ENCODE measurements at places on chromosomes 5 and 9. TPM values are rescaled to one million over a fixed set of nuclear protein-coding genes. Genes with fewer than 3 reads are reported as not detected.

The TRIM7 gene
- total RNA-seq: 0.23 TPM

The GPRIN1 gene
- total RNA-seq: 0.18 TPM

The PCDHGA5 gene
- total RNA-seq: 0.35 TPM

The LAMC3 gene
- total RNA-seq: 7.1 TPM

The CYLC2 gene
- not detected for total RNA-seq

The CDKN2B-AS1 gene
- not detected for total RNA-seq

The CDHR2 gene
- total RNA-seq: 87.3 TPM

- no peak for DNase-seq
Measured at GRCh38 chr9:1337169-1337568, 287.0 kb downstream of the DMRT2 start.

- no peak for DNase-seq
Measured at GRCh38 chr9:18861609-18862544, 171.1 kb downstream of the SAXO1 start.

DNA sequence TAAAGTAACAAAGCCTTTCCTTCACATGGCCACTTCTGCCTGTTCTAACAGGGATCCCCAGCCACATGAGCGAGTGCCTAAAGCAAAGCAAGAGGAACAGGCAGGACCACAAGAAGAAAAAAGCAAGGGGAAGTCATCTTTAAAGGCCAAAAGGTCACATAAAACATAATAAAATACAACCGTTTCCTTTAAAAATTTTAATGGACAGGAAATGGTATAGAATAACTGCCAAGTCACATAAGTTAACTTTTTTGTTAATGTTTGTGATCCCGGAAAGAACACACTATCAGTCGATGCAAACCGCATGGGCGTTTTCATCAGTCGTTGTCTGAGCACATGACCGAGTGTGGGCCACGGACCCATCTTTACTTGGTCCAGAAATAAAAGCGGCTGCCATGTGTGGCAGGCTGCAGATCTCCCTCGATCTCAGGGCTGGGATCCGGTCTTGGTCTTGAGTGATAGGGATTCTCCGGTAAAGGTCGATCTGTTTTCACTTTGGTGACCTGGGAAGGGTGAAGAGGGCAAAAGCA, 15.6 kb downstream of the NDUFA8 start:
- DNase-seq: no peak

DNA sequence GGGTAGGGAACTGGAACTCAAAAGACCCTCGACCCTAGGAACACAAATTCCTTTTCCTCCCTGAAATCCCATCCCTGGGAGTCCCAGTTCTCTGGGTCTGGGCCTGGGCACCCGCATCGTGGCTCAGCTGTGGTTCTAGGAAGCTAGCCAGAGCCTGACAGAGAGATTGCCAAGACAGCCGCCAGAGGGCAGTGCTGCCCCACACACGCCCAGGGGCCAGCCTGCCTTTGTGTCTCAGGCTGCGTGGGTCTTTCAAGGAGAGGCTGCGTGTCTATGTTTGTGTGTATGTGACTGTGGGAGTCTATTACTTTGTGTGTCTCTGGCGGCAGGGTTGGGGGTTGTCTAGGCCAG, 32.0 kb upstream of the TTLL11 start:
- DNase-seq: peak; percentile 78

DNA sequence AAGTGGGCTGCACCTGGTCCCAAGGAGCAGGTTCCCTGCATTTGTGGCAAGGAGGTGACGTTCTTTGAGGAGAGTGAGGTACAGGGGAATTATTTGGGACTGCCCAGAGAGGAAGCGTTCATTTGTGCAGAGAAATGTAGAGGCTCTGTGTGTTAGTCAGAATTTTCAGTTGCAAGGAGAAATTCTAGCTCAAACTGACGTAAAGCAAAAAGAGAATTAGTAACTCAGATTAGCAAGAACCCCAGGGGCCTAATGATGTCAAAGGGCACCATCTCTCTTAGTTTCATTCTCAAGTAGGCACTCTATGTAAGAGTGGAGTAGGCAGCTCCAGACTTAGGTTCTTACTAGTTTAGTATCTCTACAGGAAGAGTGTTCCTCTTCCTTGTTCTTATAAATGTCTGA, 2.4 kb upstream of the TXN start:
- no peak for DNase-seq

DNA sequence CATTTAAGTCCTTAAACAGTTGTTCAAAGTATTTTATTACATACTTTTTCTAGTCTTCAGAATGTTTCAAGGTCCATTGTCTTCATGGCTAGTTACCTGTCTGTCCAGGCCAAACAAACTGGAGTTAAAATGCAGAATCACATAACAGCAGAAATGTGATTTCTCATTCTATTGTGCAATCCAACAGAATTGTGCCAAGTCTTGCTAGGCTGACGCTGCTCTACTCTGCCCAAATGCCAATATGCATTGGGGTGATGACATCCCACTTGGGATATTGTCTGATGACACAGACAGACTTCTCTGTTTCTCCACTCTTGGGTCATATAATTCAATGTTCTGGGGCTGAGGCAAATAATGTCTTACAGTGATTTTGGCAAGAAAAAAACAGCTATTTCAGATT, 5.2 kb upstream of the SLC22A5 start:
- peak; percentile 58 for DNase-seq

GRCh38 chr9:86122311-86122710, 23.0 kb upstream of the GOLM1 start:
- DNase-seq: no peak

GRCh38 chr5:172479034-172479783, 24.9 kb upstream of the SH3PXD2B start:
- peak; percentile 81 for DNase-seq

DNA sequence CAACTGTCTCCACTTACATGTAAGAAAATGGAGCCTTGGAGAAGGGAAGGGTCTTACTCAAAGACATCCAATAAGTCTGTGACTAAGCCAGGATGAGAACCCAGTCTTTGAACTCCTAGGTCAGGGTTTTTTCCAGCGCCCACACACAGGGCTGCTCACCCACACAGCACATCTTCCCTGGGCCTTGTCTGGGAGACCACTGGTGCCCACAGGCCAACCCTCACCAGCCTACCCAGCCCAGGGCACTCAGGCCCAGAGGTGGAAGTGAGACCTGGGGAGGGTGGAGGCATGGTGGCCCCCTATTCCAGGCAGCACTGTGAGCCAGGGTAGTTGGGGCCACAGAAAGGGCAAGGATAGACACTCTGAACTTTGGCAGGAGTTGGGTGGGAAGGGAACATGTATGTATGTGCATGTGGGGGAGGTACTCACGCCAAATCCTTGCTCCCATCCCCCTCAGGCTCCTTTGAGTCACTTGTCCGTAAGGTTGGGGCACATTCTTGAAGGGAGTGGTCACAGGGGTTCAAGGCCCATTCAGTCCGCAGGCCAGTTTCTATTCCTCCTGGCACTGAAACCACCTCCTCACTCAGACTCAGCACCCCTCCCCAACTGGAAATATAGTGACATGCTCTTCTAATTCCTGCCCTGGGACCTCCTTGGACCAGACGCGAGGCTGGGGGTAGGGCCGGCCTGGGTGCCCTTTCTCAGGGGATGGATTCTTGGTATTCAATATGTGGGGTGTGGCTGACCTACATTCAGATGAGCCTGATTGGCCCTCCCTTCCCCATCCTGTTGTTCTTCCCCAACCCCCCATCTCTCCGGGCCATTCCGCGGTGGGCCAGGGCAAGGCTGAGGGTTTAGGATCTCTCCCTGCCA, 2.9 kb upstream of the SLC4A9 start:
- no peak for DNase-seq

DNA sequence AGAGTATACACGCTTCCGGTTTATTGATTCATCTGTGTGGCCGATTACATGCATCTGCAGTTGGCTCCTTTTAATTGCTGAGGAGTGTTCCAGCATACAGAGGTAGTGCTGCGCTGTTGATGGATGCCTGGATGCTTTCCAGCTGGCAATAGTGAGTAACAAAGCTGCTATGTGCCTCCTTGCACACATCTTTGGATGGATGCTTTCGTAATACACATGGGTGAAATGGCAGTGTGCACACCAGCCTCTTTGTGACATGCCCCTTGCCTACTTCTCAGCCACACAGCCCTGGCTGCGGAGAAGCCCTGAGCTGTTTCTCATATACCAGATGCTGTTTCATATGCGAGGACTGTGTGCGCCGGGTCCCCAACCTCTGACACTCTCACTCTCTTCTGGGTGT, 151.0 kb downstream of the GADD45G start:
- DNase-seq: no peak

GRCh38 chr5:61386045-61386800, 54.2 kb downstream of the ZSWIM6 start:
- no peak for DNase-seq

DNA sequence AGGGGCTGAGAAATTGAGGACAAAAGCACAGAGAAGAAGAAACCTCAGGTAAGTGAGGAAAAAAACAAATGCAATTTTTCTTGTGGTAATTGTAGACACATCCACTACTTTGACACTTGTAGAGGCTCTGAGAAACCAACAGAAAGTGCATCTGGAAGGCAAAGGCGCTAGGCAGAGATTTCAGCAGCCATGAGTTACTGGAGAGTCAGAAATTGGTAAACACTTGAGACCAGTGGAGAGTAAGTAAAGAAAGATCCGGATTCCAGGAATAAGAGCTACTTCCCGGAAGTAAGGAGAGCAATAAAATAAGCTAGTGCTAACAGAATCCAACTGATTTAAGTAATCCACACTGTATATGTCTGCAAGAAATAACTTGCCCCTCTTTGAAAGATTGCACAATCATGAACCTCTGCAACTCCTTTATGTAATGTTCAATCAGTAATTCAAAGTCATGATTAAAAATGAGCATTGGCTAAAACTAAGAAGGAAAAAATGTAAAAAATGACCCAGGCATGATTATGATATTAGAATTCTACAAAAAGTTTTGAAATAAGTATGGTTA, 382.1 kb downstream of the CDH18 start:
- no peak for DNase-seq

DNA sequence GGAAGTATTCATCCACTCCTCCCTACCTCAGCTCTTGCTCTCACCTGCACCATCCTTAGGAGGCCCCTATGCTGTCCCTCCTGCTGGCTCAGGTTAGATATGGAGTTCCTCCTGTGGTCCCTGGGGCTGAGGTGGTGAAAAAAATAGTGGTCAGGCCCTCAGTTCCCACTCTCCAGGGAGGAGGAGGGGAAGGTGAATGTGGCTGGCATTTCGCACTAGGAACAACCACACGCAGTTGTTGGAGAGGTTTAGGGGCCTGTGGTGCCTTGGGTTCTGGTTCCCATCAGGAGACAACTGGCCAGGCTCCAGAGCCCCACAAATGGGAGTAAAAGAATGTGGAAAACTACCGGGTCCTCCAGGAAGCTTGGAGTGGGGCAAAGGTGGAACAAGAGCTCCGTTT, 81.7 kb upstream of the HSPA9 start:
- no peak for DNase-seq

GRCh38 chr5:60232036-60232795, 338.7 kb upstream of the PDE4D start:
- no peak for DNase-seq

GRCh38 chr5:113070901-113071300, 94.3 kb downstream of the DCP2 start:
- no peak for DNase-seq

- DNase-seq: no peak
Measured at GRCh38 chr5:159097784-159098602, 1.7 kb downstream of the EBF1 start.

- DNase-seq: no peak
Measured at GRCh38 chr9:77901771-77902170, 129.8 kb downstream of the GNAQ start.

DNA sequence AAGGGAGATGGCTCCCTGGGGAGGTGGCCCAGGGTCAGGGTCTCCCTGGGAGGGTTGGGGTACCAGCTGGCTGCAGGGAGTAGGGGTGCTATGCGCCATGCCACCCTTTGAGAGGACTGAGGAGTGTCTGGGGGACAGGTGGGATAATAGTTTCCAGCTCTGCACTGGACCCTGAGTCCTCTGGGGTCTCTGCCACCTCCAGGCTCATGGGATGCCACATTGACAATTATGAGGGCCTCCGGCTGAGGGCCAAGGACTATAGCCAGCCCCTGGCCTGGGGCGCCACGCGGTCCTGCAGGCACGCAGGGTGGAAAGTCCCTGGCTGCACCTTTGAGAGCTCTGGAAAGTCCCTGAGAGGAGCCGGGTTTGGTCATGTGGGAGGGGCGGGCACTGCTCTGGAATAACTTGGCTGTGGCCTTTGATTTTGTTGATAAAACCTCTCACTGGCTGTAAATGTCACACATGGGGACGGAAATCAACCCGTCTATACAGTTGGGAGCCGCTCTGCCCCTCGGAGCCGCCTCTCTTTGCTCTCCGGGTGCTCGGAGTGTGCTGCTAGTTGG, 16.0 kb downstream of the TRAF2 start:
- DNase-seq: peak; percentile 87

DNA sequence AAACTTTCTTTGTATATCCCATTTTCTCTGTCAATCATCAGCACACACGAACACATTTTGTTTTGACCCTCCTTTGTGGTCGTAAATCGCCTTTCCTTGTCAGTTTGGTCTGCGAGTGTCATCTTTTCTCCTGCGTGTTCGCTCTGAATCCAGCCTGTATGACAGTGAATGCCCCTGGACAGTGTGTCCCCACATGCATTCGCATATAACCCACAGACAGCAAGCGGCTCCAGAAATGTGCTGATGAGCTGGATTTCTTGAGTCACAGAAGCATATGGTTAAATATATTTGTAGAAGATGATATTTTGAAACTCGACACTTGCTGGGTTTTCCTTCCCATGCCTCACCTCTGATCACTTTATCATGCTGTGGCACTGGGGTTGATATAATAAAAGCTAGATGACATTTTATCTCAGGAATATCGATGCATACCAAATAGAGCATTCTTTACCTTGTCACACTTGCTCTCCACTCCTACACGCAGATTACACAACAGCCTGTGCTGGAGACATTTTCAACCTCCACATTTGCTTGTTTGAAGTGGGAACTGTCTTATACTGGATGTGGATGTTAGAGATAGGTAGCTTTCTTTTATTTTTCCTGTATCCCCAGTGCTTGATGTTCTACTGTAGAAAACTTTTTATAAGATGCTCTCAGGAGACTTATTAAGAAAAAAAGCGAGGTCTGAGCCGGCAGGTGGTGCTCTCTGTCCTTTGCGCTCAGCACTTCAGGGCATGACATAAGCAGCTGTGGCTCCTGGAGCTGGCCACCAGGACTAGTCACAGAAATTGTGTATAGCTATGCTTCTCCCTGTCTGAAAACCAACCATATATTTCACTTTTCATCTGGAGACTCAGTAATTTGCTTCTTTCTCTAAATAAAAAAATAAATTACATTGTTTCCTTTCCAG, 215.1 kb downstream of the SH3GL2 start:
- no peak for DNase-seq
